NCI-H526 (cell line): ENCODE measurements at places on chromosomes 2 and 18.

DNA sequence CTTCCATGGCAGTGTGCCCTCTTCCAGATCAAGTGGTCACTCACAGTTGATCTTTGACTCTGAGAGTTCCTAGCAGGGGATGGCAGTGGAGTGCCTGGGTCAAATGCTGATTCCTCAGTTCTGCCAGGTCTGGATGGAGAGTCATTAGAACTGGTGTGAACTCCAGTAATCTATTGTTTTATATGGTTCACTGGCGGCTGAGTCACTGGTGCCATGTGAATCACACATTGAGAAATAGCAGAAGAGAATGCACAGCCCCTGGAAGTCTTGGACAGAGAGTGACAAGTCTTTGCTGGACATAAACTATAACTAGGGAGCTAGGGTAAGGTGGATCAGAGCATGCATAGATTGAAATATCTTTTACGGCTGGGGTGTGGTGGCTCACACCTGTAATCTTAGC is 86.9 kb downstream of the EIF2AK3 start:
- DNase-seq: no peak

GRCh38 chr2:122822319-122822718 is 1066.9 kb downstream of the TSN start:
- DNase-seq: no peak

DNA sequence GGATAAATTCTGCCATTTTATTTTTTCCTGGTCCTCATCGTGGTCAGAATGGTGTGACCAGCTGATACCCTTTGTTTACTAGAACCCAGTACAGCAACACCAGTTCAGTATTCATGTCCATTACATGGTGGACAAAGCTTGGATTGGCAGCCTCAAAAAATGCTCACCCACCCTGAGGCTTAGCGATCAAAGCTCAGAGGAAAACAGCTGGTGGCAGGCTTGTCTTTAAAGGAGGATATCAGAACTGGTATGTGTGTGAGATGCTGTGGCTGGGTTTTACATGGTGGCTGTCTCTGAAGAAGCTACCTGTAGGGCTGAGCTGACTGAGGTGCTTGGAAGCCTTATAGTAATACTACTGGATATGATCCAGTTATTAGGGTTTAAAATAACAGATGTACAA is 471.1 kb upstream of the MEX3C start:
- DNase-seq: no peak

GRCh38 chr2:172329774-172330671 is 97.4 kb upstream of the ITGA6 start:
- DNase-seq: no peak

DNA sequence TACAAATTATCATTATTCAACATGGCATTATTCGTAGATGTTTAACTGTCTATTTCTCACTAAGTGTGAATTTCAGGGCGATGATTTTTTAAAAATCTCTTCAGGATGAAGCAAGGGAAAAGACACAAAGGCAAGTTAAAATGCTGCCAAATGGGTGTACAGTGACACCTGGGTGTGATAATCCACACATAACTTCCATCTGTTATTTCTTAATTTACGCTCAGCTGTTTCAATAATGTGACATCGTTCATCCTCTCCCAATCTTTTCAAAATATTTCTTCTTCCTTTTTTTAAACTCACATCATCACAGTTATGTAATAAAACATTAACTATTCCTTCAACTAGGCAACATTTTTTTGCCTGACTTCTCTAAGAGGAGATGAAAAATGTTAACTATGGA is 10.6 kb downstream of the PDE1A start:
- no peak for DNase-seq

GRCh38 chr2:147600223-147600622 is 244.6 kb upstream of the ACVR2A start:
- DNase-seq: no peak

DNA sequence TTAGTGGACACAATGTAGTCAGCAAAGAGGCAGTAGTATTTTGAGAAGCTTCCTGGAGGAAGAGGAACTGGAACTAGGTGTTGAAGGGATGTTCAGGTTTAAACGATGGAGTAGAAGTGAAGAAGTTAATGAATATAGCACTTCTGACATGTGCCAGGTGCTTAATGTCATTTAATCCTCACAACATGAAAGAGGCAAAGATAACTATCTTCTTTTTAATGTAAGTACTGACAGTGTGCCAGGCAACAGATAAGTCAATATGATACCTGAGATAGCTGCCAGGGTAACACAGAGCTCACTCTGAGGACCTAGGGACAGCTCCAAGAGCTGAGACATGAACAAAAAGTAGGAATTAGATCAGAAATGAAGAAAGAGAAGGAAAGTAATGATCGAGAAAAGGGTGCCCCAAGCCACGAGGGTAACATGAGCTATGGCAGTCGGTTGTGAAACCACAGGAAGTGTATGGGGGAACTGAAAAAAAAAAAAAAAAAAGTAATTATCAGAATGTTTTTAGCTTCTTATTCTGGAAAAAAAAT is 140.7 kb downstream of the RNF144A start:
- DNase-seq: no peak

DNA sequence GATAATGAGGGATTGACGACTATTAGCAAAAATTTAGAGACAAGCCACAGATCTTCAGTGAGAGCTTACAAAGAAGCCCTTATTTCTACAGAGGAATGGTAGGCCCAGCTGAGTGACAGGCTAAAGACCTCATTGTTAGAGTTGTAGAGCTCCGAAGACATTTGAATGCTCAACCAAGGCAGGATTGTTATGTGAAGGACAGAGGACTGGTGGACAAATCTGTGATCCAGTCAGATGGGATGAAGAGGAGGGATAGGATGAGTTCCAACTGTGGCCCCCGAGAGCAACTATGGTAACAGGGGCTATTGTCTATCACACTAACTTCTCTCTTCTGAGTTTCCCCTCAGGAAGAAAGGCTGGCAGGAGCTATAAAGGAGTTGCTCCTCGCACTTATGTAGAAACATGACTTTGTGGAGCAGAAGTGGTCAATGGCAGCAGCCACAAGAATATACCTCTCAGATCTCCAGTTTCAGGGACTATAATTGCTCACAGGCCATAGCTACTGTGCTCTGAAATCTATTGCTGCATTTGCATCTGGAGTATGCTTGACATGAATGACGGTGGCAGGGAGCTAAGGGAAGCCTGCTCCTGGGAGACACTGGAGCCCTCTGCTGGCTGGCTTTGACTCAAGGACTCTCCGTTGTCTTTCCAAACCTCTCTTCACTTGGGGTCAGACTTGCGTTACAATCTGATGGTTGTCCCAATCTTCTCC is 50.3 kb upstream of the GREB1L start:
- peak; percentile 75 for DNase-seq

DNA sequence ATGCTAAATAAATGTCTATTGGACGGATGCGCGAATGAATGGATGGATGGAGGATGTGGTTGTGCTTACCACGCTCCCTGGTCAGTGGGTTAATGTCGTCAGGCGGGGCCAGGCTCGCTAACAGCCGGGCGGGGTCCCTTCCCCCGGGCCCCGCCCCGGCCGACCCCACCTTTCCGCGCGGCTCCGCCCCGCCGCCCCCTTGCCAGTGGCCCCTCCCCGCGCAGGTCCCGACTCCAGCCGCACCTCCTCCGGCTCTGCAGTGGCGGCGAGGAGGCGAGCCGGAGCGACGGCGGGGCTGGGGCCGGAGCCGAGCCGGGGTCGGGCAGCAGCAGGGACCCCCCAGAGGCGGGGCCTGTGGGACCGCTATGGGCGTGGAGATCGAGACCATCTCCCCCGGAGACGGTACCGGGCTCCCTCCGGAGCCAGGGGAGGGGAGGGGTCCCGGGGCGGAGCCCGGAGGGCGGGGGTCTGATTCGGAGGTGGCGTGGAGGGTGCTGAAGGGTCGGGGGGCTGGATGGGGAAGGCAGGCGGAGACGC is at the start of gene FKBP1B:
Gene FKBP1B, plus strand, starts transcription at position 257 of the 537 bp plus-strand sequence. Its CDS starts 109 bp downstream, at position 366.
- DNase-seq: peak; percentile 24

DNA sequence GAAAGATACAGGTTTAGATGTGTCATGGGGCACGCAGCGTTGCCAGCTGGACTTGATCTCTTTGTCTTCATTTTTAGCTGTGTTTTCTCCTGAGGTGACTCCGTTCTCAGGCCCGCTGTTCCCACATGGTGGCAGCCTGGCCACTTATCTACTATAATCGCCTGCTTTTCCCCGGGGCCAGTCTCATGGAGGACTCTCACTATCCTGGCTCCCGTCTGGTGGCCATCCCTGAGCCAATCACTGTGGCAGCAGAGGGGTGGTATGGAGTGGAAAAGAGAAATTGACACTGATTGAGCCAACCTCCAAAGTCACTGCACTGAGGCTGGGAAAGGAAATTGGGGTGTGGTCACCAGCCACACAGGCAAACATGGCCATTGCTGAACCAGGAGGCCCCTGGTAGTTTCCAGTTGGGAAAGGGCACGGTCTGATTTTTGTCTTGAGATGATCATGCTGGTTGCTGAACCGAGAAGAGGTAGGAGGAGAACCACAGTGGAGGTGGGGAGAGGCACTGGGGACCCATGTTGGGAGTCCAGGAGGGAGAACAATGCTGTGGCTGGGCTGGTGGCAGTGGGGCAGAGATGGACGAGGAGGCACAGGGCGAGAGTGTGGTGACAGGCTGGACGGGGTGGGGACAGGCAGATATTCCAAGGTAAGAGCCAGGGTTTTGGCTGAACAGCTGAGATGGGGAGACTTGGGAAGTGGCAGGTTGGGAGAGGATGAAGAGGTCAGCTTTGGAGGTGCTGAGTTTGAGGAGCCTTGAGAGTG is 45.6 kb downstream of the KCNIP3 start:
- no peak for DNase-seq

GRCh38 chr18:62453864-62454263 is 69.0 kb upstream of the ZCCHC2 start:
- DNase-seq: no peak

- no peak for DNase-seq
Observed at GRCh38 chr2:113192459-113193100, 18.8 kb downstream of the PSD4 start.

DNA sequence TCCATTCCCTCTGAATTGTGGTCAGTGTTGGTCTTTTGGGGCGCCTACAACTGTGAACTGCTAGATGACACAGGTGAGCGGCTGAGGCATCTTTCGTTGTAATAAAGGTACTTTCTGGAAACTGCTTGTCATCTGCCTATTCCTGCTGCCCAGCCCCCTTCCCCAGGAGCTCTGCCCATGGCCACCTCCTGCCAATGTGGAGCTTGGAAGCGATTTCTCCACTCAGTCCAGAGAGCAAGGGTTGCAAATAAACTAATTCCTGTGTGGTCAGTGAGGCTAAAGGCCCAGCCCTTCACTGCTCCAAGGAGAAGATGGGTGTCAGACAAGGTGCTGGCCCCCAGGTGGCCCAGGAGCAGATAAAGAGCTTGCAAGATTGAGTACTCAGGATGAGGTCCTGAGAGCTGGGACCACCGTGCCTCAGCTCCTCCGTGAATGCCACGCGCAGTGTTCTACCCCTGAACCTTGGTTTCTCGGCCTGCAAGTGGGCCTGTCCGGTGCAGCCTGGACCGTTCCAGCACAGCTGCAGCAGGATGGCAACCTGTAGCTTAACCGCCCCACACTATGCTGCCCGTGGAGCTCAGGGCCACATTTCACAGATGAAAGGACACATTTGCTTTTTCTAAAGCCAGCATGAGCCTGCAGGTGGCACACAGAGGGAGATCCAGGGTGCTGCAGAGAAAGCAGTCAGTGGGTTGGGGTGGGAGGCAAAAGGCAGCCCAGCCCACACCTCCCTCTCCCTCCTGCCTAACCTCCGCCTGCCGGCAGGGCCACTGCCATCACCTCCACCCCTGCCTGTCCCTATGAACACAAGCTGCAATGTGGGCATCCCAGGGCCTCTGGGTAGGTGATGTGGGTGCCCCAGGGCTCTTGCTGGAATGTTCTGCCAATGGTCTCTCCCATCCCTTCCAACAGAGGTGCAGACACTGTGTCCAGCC is 78.7 kb upstream of the OTOF start:
- DNase-seq: no peak

GRCh38 chr2:202669841-202670240 is 35.1 kb downstream of the FAM117B start:
- DNase-seq: no peak

- no peak for DNase-seq
Observed at GRCh38 chr2:58063641-58064040, 17.0 kb downstream of the VRK2 start.

DNA sequence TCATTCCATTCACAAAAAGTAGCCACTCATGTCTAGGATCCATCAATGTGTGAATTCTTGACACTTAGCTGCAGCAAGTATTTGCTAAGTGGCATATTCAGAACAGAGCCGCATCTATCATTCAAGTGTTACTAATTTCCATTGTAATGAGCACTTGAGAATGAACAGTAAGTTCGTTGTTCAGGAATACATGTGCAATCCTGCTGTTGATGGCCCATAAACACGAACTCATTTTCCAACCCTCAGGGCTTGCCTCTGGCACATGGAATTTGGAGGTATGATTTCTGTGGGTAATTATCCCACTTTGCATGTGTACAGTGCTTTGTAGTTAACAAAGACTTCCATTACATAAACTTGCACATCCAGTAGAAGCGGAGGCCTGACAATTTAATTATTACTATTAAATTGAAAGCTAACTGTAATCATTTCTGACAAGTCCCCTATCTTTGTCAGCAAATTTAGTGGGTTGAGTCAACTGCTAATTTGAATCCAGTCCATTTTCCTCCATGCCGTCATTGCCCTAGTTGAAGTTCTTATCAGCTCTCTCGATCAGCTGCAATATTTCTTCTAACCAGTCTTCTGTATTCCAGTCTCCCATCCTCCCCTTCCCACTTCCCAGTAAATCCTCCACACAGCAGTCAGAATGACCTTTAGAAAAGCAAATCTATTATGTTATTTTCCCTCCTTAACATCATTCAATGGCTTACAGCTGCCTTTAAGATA is 116.0 kb upstream of the AQP4 start:
- peak; percentile 86 for DNase-seq

DNA sequence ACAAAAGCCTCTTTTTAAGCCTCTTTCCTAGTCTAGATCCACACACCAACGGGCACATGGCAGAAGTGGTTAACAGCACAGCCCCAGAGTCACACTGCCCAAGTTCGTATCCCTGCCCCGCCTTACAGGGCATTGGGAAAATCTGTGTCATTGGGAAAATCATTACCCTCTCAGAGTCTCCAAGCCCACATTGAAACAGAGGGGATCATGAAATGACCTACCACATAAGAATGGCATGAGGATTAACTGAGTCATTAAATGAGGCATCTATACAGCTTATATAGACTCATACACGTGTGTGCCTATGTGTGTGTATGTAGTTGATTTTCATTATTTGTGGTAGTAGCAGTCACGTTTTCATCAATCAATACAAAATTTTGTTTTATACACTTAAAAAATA is 469.0 kb upstream of the POU3F3 start:
- no peak for DNase-seq

DNA sequence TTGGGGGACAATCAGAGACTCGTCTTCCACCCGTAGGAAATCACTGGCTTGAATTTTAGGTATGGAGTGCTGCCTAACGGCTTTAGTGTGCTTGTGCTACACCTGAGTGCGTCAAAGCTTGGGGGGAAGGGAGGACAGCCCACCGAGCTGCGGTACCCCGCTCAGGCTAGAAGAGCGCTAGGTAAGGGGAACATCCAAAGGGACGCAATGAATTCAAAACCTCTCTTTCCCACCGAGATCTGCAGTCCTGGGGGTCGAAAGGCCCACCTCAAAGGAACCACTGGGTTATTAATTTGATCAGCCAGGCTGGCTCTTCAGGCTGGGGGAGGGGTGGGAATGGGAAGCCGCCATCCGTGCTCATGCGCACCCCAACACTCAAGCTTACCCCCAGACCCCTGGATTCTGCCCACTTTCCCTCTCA is 2.7 kb downstream of the EPHA4 start:
- peak; percentile 41 for DNase-seq

GRCh38 chr2:134244086-134244485 is 9.8 kb upstream of the MGAT5 start:
- DNase-seq: no peak
